NCI-H2171 treated with DMSO at 0.1 percent for 48 hours (cell line): ENCODE measurements at places on chromosomes 16 and 17.

- no peak for DNase-seq
Measured at GRCh38 chr16:19872179-19872863, 12.3 kb downstream of the GPRC5B start.

DNA sequence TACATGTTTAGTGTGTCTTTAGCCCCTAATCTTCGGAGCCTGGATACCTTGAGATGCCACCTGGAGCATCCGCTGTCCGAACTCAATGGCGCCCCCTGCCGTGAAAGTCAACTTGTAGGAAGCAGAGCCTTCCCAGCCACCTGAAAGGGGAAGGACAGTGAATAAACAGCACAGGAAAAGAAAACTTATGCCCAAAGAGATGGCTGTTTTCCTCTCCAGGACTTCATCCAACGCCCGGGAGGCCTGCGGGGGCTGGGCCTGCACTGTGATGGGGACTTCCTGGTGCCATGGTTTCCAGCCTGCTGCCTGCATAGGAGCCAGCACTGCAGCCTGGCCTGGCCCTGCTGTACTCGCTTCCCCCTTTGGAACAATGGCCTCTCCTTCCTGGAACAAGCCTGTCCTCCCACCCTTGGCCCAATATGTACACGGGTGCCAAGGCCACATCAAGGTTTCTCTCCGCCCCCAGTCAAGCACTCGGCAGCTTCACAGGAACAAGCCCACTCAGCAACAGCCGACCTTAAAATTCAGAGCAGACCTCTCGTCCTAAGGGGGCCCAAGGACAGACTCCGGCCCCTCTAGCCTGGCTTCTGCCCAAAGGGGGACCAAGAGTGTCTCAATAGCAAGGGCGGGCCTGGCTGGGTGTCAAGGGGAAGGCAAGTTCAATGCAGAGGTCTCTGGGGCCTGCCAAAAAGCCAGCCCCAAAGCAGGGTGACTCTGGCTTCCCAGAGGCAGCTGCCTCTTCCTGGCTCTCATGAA lies 4.5 kb upstream of the UNC13D start:
- DNase-seq, result peak; percentile 10

DNA sequence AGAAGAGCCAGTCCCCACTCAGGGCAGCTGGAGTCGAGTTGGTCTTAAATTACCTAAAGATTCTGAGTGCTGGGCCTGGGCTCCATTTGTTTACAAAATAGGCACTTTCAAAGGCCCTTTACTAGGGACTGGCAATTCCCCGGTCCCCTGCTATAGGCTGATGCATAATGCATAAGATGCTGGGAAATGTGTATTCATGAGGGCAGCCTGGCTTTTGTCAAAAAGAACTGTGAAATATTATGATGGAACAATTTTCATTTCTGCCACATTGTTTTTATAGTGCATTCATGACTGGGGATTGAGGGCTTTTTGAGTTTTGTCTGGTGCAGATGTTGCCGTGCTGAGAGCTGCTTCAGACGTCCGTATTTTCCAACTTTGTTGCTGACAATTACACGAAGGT lies 617.0 kb upstream of the CDH5 start:
- DNase-seq, result no peak

GRCh38 chr17:29838961-29839360 lies 91.1 kb downstream of the SSH2 start:
- peak; percentile 6 for DNase-seq

DNA sequence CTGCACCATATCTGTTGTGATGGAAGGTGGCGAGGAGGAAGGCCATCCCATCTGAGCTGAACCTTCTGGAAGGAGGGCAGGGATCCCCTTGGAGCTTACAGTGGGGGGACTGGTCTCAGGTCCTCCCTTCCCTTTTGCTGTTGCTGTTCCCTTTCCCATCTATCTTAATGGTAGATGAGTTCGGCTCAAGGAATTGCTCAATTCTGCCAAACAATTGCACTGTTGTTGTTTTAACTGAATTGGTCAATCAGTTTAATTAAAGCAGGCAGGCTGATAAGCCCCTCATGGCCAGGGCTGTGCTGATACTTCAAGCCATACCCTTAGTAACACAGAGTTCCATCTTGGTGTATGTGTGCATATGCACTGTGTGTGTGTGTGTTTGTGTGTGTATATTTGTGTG lies 220.4 kb upstream of the FOXF1 start:
- DNase-seq, result no peak

- no peak for DNase-seq
Measured at GRCh38 chr17:2709183-2709661, 2.3 kb downstream of the CLUH start.

DNA sequence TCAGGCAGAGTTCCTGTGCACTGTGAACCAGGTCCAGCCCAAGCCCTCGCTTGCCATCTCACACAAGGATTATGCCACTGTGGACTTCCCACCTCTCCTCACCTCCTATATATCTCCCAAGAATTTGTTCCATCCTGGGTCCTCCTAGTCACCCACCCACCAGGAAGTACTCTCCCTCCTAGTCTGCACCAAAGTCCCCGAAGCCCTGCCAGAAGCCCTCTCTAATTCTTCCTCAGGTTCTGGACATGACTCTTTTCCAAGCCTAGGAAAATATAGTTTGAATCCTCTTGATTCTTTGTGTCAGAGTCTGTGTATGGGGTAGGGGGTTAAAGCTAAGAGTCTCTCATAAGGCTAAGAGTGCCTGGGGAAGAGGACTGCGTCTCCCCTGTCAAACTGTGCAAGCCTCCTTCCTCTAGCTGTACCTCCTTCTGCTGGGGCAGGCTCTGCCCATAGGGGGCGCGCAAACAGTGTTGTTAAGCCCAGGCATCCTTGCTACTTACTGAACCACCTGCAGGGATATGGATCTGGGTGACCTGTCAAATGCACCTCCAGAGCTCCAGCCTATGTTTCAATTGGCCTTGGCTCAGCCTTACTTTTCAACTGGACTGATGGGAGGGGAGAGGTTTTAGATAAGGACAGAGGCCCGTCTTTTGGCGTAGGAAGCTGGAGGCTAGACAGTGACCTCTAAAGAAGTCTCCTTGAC lies 16.6 kb upstream of the DLX4 start:
- DNase-seq, result peak; percentile 49

- DNase-seq, result no peak
Measured at GRCh38 chr16:78183437-78184237, 84.2 kb downstream of the WWOX start.

DNA sequence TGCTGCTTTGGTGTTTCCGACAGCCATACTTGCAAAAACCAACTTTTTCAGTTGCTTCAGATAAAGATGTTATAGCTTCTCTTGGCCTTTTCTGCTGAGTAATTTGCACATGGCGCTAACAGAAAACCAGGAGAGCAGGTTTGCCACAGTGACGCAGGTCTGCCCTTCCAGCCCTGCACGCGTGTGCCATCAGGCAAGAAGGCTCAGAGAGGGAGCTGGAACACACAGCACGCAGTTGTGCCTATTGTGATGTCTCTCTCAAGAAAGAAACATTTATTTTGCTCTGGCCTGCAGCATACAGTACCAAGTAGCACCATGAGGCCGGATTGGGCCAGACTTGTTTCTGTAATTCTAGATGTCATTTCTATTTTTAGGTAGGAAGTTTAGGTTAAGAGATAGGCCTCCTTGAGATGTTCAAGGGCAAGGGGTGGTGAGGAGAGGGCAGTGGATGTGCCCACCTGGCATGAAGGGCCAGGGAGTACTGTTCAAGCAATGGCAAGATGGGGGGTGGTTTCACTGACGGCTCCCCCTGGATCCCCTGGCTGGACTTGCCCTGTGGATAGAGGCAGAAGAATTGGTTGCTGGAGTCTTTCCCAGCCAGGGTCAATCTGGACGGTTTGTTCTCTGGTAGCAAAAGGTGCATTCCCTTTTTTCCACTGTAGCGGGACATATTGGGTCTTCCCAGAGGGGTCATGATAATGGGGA lies 1.9 kb downstream of the CBX2 start:
- no peak for DNase-seq

GRCh38 chr16:52546291-52547003 lies 496 bp downstream of the TOX3 start:
- no peak for DNase-seq

GRCh38 chr17:17315142-17315821 lies 12.1 kb downstream of the NT5M start:
- DNase-seq, result peak; percentile 25

- no peak for DNase-seq
Measured at GRCh38 chr16:48173889-48174288, 18.1 kb upstream of the ABCC12 start.

- no peak for DNase-seq
Measured at GRCh38 chr16:79082970-79083369, 517.6 kb downstream of the MAF start.

- no peak for DNase-seq
Measured at GRCh38 chr16:68369697-68370580, 59.1 kb downstream of the PRMT7 start.

- DNase-seq, result no peak
Measured at GRCh38 chr16:75742424-75743047, 16.2 kb upstream of the CPHXL start.

GRCh38 chr17:16929035-16929680 lies 42.8 kb downstream of the TNFRSF13B start:
- peak; percentile 69 for DNase-seq

- DNase-seq, result no peak
Measured at GRCh38 chr17:16889088-16889465, 82.8 kb downstream of the TNFRSF13B start.

DNA sequence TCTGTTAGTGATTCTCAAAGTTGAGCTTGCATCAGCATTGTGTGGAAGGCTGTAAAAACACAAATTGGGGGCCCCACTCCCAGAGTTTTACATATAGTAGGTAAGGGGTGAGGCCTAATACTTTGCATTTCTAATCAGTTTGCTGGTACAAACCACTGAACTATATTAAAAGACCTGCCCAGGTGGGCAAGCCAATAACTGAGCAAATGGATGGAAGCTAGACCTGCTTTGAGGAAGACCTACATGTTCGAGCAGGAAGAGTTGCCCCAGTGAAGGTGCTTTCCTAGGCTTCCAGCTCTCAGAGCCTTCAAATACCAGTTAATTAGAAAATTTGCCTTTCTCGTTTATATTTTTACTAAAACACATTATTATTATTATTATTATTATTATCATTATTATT lies 56.8 kb downstream of the OTOA start:
- no peak for DNase-seq

DNA sequence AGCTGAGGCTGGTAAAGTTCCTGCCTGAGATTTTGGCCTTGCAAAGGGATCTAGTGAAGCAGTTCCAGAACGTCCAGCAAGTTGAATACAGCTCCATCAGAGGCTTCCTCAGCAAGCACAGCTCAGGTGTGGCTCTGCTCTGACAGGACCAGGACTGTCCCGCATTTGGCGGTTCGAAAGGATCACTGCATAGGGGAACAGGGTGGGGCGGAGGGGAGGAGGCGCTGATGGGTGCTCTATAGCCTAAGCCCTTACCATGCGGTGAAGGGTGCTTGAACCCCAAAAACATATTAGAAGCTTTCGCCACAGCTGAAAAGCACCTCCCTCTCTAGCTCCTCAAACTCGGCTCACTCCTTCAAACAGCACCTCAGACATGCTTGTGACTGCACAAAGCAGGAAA lies 29.9 kb upstream of the ENDOV start:
- no peak for DNase-seq
